ENCODE measurements at places on chromosomes 4 and X.

GRCh38 chrX:66622209-66622608 is 16.7 kb downstream of the EDA2R start:
- no peak for DNase-seq

DNA sequence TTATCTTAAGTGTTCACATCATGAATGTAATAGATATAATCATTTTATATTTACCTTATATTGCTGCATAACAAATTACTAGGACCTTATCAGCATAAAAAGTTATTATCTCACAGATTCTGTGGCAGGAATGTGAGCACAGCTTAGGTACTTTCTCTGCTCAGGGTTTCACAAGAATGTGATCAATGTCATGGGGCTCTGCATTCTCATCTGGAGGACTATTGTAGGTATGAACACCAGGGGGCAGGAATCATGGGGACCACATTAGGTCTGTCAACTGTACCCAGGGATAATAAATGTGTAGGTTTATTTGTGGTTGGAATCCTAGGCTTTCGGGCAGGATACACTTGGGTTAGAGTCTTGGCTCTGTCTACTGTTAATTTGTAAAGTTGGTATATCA is 519.2 kb downstream of the ARAP2 start:
- no peak for DNase-seq

GRCh38 chrX:121169099-121170035 is 122.0 kb downstream of the GLUD2 start:
- no peak for DNase-seq

- peak; percentile 47 for DNase-seq
These were observed 101.9 kb upstream of the RBPJ start for GRCh38 chr4:26218677-26219605.

- DNase-seq = no peak
These were observed 37.8 kb downstream of the PHKA2 start for GRCh38 chrX:18946157-18946556.

DNA sequence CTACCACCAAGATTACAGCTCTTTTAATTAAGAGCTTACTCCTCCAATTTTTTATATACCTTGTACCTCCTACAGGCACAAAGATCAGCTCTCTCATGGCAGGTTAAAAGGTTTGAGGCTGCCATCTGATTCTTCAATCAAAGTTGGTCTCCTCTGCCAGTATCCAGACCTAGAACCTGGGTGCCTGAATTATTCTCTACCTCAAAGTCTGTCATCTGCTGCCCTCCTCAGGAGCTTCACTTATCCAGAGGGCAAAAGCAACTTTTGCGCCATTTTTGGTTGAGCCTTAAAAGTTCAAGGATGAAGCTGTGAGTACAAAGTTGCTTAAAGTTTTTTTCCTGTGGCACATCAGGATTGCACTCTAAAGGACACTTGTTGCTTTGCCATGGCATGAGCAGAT is 343.7 kb upstream of the PPP1R2C start:
- DNase-seq = no peak

DNA sequence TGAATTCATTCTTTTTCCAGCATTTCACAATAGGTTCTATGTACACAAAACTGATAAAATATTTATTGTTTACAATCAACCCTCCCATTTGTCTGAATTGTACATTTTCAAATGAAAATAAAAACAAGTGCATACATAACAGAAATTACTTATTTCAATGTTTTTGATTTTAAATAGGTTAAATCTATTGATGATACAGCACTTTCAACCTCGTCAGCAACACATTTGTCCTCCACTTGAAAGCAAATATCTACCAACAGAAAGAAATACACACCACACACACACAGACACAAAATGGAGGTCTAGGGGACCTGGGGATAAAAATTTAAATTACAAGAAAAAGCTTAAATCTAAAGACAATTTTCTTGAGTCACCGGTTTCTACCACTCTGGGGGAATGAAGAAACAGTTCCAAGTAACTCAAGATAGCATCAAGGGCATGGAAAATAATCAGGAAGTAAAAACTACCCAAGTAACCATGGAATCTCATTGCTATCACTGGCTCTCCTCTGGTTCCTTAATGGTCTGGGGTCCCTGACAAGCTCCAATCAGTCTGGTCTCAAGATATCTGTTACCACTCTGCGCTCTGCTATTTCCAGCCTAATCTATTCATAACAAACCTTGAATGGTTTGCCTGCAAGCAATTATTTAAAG is 27.6 kb downstream of the ANKRD17 start:
- DNase-seq = no peak

DNA sequence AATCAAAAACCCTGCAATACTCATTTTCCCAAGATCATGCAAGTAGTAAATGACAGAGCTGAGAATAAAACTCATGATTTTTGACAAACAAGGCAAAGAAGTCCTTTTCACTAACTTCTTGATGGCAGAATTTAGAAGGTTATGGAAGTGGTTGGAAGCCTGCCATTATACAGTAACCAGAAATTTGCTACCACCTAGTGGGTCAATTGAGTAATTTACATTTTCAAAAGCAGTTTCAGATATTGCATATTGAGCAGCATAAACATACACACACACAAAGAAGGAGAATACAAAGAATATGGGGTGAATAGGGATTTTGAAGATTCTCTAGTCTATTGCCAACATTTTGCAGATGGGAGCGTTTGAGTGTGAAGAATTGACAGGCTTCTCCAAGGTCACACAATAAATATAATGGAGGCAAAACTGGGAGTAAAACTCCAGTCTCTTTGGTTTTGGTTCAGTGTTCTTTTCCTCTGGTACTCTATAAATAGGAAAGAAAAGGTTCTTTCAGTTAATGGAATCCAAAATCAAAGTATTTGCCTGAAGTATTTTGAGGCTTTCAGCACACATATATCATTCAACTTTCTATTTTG is 70.2 kb downstream of the GC start:
- no peak for DNase-seq

- DNase-seq = no peak
These were observed 29.0 kb downstream of the PDHA1 start for GRCh38 chrX:19372547-19373331.

GRCh38 chr4:12488672-12489071 is 995.5 kb downstream of the RAB28 start:
- no peak for DNase-seq

GRCh38 chrX:150438165-150438564 is 75.0 kb downstream of the MAMLD1 start:
- DNase-seq = no peak

DNA sequence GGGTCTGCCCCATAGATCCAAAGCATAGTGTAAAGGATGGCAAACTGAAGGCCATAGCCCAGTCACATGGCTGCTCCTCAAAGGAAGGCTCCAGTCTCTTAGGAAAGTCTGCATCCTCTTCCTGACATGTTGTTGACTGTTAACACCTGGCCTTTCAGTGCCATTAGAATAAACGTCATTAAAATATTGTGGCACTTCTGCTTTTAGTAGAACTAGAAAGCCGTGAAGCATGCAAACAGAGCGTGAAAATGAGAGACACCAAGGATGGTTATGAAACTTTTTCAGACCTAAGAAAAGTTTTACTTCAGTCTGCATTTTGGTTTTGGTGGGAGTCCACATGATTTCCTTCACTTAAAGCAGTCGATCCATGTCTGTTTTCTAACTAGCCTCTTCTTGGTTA is 41.1 kb upstream of the AFF2 start:
- DNase-seq = no peak

- DNase-seq = no peak
These were observed 24.1 kb downstream of the C4orf50 start for GRCh38 chr4:5993876-5994811.

GRCh38 chrX:11212741-11213140 is 80.5 kb upstream of the AMELX start:
- DNase-seq = no peak

DNA sequence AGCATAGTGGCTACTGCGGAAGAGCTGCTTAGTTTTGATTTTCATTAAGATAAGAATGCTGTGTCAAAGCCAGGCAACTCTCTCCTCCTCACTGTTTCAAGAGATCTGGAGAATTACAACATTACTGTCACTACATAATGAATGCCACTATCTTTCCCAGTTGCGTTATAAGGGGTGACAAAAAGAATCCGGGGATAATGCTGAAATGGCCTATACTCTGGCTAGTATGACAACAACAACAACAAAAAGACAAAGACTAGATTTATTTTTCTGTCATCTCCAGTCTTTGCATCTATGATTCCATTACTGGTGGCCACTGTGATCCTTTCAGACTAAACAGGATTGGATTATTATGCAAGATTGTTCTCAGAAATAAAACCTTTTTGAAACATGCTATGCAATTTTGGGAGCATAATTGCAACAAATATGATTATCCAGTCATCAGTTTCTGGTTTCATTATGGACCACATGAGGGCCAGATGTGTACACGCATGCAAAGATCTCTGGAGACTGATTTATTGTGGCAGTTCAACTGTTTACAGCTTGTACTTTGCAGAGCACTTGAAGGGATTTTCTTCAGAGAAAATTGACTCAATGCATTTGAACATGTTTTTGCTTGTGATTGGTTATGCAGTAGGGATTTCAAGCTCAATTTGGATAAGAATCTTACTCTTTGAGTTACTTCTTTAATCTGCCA is 31.1 kb upstream of the SPANXB1 start:
- DNase-seq = no peak

DNA sequence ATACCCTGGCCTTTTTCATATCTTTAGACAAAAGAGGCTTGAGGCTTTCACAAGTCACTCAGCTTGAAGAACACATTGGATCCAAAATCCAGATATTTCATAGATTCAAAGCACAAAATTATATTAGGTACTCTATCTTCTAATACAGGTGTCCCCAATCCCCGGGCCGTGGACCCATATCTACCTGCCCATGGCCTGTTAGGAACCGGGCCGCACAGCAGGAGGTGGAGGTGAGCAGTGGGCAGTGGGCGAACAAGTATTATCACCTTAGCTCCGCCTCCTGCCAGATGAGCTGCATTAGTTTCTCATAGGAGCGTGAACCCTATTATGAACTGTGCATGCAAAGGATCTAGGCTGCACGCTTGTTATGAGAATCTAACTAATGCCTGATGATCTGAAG is 18.7 kb downstream of the YIPF7 start:
- DNase-seq = no peak

- DNase-seq = peak; percentile 47
These were observed 839.1 kb downstream of the GLUD2 start for GRCh38 chrX:121886557-121886956.

- DNase-seq = no peak
These were observed 105.4 kb upstream of the FAT1 start for GRCh38 chr4:186829097-186829496.

GRCh38 chr4:48147621-48148020 is 13.6 kb upstream of the TXK start:
- DNase-seq = no peak

DNA sequence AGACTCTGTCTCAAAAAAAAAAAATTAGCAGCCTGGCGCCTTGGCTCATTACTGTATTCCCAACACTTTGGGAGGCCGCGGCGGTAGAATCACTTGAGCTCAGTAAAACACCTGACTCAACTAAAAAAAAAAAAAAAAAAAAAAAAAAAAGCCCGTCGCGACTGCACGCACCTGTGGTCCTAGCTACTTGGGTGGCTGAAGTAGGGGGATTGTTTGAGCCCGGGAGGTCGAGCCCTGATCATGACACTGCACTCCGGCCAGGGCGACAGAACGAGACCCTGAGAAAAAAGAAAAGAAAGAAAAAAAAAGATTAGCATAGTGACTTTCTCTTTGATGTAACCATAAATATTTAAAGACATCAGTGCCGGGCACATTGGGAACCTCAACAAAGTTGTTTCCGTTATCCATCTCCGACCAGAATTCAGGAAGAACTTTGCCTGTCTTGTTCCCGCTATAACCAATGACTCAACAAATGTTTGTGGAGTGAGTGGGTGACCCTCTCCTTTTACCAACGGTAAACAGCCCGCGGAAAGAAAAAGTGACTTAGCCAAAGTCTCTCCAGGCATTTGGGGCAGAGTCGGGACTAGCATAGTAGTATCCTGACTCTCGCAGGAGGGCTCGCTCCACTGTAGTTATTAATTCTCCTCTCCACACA is 553 bp upstream of the MED28 start:
- no peak for DNase-seq

DNA sequence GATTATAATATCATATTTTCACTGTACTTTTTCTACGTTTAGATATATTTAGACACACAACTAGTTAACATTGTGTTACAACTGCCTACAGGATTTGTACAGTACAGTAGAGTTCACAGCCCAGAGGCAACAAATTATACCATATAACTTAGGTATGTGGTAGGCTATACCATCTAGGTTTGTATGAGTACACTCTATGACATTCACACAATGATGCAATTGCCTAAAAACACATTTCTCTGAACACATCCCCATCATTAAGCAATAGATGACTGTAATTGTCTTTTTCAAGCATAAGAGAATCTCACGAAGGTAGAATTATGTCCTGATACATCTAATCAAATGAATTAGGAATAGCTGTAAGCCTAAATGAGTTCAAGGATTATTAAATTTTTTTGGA is 12.3 kb upstream of the TIGD2 start:
- DNase-seq = no peak

- no peak for DNase-seq
These were observed 11.8 kb upstream of the FBXL5 start for GRCh38 chr4:15667006-15667405.

DNA sequence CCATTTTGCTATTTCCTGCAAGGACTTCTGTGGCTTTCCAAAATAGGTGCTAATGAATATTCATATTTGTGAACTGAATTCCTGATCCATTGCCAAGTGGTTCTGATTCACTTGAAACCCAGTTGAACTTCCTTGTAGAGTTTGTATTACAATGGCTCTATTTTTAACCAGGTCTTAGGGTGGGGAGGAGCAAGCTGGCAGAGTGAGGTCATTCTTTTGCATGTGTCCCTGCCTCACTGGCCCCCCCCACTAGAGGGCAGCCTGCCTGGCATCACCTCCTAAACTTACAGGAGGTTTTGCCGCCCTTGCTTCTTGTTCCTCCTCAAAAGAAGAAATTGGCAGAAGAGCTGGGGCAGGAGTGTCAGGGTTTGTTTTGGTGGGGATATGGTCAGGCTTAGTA is 10.5 kb downstream of the PTTG2 start:
- DNase-seq = no peak

DNA sequence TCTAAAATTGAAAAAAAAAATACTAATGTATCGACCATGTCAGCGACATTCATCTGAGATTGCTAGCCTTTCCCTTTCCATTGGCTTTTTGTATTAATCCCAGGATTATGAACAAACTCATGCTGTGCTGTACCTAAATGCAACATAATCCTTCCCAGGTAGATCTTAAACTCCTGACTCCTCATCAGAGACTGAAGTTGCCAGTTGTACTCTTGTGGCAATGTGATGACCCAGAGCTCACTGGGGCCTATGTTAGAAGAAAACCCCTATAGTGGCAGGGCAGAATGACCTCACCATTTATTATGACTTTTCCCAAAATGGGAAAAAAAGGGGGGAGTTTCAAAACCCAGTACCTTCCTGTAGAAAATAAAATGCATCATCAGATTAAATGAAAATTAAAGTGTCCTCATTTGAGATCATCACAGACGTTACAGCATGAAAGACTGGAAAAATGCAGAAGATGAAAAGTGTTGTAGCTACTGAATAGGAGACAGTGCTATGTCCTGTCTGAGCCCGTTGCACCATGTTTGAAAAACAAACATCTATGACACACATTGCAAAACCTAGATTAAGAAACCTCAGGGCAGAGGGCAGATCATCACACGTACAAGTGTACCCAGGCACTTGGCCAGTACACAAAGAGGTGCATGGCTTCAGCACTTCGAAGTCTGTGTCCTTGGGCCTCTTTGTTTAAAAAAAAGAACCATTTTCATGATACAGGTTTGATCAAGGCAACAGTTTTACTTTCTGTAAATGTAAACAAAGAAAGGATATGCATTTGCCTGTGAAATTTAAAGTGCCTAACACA is 6.8 kb upstream of the ACSL4 start:
- DNase-seq = peak; percentile 1
